ENCODE measurements at places on chromosomes 11 and 22. TPM values are rescaled to one million over a fixed set of nuclear protein-coding genes. Genes with fewer than 3 reads are reported as not detected.

- DNase-seq: no peak
Measured at GRCh38 chr11:68649851-68650555, 34.3 kb upstream of the GAL start.

DNA sequence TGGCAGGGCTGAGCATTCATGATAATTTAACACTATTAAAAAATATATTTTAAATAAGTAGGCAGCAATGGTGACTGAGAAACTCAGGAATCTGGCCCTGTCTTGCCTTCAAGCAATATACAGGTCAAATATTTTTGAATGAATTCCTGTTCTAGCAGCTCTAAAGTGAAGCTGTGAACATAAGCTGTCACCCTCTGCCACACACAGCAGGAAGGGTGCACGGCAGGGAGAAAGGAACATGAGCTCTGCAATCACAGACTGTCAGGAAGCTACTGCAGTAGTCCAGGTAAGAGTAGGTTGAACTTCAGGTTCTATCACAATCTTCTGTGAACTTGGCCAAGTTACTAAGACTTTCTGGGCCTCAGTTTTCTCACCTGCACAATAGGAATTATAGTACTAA lies 114.8 kb downstream of the SERGEF start:
- DNase-seq: no peak

GRCh38 chr11:104926771-104927611 lies 28.7 kb upstream of the CASP12 start:
- no peak for DNase-seq

- no peak for DNase-seq
Measured at GRCh38 chr11:111814557-111815320, 48.5 kb upstream of the PPP2R1B start.

The LMF2 gene
- total RNA-seq: 21.4 TPM

The ME3 gene
- 52.2 TPM for total RNA-seq
